HCT116 (cell line): ENCODE measurements at places on chromosomes 3 and 15. TPM values are rescaled to one million over a fixed set of nuclear protein-coding genes. Genes with fewer than 3 reads are reported as not detected.

Gene EFHB
- total RNA-seq = 0.30 TPM

Gene CCDC54
- total RNA-seq = not detected

Gene GCHFR
- total RNA-seq = 1.5 TPM

Gene FBXW12
- not detected for total RNA-seq

Gene WDR93
- 0.42 TPM for total RNA-seq

Gene FAM3D
- 0.32 TPM for total RNA-seq

Gene PP2D1
- total RNA-seq = not detected

Gene MOBP
- not detected for total RNA-seq

Gene MEIS2
- 11.5 TPM for total RNA-seq

Gene CHRNB4
- total RNA-seq = 2.0 TPM

Gene AGTR1
- total RNA-seq = not detected

Gene SLC38A3
- total RNA-seq = 3.1 TPM

GRCh38 chr15:61062268-61062861, 166.7 kb downstream of the RORA start:
- no peak for DNase-seq
- no peak overlapping the region for H3K27ac ChIP-seq
- H3K27me3 ChIP-seq = peaks cover 28% of the 10 kb centered on the region

DNA sequence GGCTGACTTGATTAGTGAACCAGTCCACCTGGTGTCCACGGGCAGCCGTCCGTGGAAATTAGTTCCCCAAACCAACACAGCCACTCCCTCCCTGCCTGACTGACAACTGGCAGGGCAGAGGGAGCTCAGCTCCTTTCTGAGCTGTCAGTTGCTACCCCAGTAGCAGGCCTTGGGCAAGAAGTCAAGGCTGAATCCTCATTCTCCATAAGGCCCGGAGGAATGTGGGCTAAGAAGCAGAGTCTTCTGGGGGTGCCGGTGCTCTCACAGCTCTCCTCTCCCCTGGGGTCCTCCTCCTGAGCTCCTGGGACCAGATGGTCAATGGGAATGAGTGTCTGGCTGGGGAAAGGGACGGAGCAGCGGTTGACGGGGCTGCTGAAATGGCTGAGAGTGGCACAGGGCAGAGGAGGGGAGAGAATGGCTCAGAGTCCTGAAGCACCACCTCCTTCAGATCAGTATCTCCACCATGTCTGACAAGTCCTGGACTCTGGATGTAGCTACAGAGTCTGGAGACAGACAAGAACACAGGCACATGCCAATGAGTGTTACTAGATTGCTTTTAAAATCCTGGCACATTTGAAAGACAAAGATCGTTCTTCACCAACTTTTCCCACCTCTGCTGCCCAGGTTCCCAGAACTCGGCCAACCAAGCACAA, 16.9 kb downstream of the AMOTL2 start:
- peak overlapping the region; percentile 12; the same call in 1 of the 2 replicates for H3K4me3 ChIP-seq
- H3K27me3 ChIP-seq = no peaks in the 10 kb centered on the region
- H3K36me3 ChIP-seq = peaks cover 67% of the 10 kb centered on the region; the same call in 1 of the 2 replicates
- no peak for DNase-seq

DNA sequence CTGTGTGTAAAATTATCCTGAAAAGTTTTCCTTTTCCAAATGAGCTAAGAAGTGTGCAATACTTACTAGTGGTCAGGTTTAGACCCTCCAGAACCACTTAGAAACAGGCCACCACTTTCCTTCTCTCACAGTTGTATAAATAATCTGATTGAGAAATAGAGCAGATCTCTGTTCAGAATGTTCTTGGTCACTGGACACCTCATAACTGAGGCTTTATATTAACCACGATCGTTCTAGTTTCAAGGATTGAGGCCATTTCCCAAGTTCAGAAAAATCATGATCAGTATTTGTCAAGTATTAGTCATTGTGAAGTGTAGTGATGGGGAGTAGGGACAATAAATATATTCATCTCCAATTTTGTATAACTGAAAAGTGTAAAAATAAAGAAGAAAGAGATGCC, 1.0 kb upstream of the MAP3K13 start:
- DNase-seq = no peak
- H3K4me3 ChIP-seq = no peak overlapping the region
- no peak overlapping the region for H3K27ac ChIP-seq
- H3K4me1 ChIP-seq = no peaks in the 10 kb centered on the region
- no peaks in the 10 kb centered on the region for H3K36me3 ChIP-seq

DNA sequence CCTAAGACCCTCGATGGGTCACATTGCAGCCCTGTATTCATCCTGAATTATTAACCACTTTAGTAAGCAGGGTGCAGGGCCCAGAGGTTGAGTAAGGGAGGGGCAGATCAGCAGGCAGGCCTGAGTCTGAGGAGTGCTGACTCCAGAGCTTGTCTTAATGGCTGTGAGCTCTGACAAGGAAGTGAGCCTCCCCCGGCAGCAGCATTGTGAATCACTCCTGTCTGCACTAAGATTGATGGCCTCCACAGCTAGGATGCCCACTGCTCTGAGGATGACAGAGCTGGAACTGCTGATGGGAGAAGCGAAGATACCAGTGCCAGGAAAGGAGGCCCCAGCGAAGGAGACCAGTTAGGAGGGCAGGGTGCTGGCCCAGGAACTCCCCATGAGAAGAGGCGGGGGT, 46.5 kb upstream of the CCDC174 start:
- no peaks in the 10 kb centered on the region for H3K36me3 ChIP-seq
- DNase-seq = no peak
- H3K4me3 ChIP-seq = no peak overlapping the region
- peaks cover 2% of the 10 kb centered on the region; the same call in 1 of the 2 replicates for H3K27me3 ChIP-seq
- no peak overlapping the region for H3K27ac ChIP-seq

GRCh38 chr3:44468572-44469520, 8.6 kb downstream of the ZNF445 start:
- H3K4me3 ChIP-seq = no peak overlapping the region
- H3K27me3 ChIP-seq = no peaks in the 10 kb centered on the region
- H3K27ac ChIP-seq = peak overlapping the region; percentile 27; the same call in 1 of the 2 replicates
- H3K36me3 ChIP-seq = peaks cover 8% of the 10 kb centered on the region
- peak; percentile 22 for DNase-seq

- peak overlapping the region; percentile 93; the same call in 1 of the 2 replicates for H3K27ac ChIP-seq
- peaks cover 19% of the 10 kb centered on the region; the same call in 1 of the 2 replicates for H3K36me3 ChIP-seq
- H3K27me3 ChIP-seq = no peaks in the 10 kb centered on the region
- no peak for DNase-seq
- H3K4me1 ChIP-seq = peaks cover 38% of the 10 kb centered on the region
- H3K4me3 ChIP-seq = no peak overlapping the region
These were observed 1.2 kb upstream of the HYAL2 start for GRCh38 chr3:50323614-50324199.

GRCh38 chr3:114092151-114093015, 35.8 kb downstream of the QTRT2 start:
- no peaks in the 10 kb centered on the region for H3K27me3 ChIP-seq
- DNase-seq = no peak
- no peaks in the 10 kb centered on the region; the same call in 1 of the 2 replicates for H3K4me1 ChIP-seq
- no peak overlapping the region for H3K27ac ChIP-seq

DNA sequence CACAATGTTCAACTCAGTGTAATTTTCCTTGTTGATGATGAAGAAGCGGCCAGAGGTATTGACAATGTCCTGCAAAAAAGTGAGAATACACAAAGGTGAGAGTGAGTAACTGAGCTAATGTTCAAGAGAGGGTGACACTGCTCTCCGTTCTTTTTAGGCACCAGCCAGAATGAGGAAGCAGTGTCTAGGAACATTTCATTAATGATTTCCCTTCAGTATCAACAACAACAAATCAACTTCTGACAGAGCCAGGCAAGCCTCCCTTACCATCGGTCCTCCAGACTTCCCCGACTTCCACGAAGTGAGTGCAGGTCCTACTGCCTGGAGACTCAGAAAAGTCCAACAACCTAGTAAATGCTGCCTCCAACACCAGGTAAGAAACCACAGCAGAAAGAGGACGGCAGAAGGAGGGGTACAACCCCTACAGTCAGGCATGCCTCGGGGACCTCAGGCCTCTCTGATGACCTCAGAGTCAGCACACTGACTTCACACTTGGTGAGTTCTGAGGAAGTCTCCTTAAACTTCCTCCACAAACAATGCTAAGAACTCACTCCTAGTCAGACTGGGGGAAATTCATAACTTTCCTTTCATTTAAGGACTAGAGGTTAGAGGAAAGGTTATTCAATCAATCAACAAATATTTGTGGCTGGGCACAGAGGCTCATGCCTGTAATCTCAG, 62.7 kb downstream of the NPTN start:
- H3K4me3 ChIP-seq = no peak overlapping the region
- no peak overlapping the region for H3K27ac ChIP-seq
- H3K4me1 ChIP-seq = no peaks in the 10 kb centered on the region
- H3K27me3 ChIP-seq = no peaks in the 10 kb centered on the region
- no peak for DNase-seq
- peaks cover 37% of the 10 kb centered on the region for H3K36me3 ChIP-seq

- peak overlapping the region; percentile 97 for H3K27ac ChIP-seq
- peaks cover 15% of the 10 kb centered on the region for H3K4me1 ChIP-seq
- peak; percentile 78 for DNase-seq
- no peaks in the 10 kb centered on the region for H3K36me3 ChIP-seq
These were observed 20.4 kb upstream of the PLXND1 start for GRCh38 chr3:129626744-129627349.

GRCh38 chr15:85045615-85046014, 64.0 kb downstream of the PDE8A start:
- no peak overlapping the region for H3K27ac ChIP-seq
- no peak overlapping the region for H3K4me3 ChIP-seq
- DNase-seq = no peak
- no peaks in the 10 kb centered on the region for H3K4me1 ChIP-seq

DNA sequence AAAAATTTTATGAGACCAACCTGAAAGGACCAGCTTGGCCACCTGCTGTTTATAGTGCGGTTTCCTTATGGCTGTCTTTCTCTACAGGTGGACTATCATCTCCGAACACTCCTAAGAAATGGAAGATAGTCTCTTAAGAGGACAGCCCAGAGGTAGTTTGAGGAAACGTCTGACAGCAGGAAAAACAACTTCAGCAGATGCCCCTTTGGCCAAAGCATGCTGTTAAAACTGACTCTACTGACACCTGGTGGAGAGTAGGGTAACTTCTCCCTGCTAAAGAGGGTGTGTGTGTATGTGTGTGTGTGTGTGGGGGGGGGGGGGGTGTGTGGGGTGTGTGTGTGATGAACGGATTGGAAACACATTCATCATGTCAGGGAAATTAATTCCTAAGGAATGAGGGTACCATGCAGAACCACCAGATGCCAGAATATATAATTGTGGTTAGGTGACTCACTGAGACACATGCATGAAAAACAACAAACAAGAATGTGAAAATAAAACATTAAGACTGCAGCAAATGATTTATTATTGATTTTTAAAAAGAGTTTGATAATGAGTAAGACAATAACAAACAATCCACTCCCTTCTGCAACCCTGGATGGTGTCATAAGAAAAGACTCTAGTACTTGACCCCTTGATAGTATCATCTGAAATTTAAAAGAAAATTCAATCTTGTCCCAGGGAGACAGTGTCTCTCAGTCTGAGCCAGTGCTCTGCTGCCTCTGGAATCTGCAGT, 256.5 kb downstream of the THRB start:
- H3K27me3 ChIP-seq = no peaks in the 10 kb centered on the region
- H3K4me1 ChIP-seq = peaks cover 17% of the 10 kb centered on the region
- peak; percentile 75 for DNase-seq

DNA sequence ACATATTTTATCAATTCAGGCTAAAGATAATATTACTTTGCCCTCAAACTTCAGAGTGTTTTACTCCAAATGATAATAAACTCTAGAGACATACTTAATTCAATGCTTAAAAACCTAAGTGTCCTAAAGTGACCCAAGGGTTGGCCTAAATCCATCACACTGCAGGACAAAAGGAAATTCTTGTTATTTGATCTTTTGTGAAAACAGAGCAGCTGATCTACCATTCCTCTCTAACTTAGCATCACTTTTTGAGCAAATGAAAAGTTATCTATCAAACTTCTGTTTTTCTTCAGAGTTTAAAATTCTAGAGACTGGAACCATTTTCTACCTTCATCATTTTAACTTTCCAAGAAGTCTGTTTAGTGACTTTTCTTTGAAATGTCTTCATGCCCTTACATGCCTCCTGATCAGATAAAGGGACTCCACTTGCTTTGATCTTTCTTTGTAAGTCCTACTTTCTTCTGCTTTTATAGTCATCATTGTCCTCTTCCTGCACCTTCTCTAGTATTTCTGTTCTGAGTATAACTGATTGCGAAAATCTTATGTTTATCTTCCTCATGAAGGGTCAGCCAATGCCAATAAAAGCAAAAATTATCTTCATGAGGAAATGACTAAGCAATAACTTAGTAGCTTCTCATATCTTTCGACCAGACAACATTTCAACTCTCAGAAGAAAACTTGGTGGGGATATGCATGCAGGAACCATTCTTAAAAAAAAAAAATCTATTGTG, 378.7 kb upstream of the TGFBR2 start:
- H3K36me3 ChIP-seq = no peaks in the 10 kb centered on the region
- peak overlapping the region; percentile 65 for H3K27ac ChIP-seq
- H3K4me3 ChIP-seq = no peak overlapping the region
- no peaks in the 10 kb centered on the region for H3K27me3 ChIP-seq

DNA sequence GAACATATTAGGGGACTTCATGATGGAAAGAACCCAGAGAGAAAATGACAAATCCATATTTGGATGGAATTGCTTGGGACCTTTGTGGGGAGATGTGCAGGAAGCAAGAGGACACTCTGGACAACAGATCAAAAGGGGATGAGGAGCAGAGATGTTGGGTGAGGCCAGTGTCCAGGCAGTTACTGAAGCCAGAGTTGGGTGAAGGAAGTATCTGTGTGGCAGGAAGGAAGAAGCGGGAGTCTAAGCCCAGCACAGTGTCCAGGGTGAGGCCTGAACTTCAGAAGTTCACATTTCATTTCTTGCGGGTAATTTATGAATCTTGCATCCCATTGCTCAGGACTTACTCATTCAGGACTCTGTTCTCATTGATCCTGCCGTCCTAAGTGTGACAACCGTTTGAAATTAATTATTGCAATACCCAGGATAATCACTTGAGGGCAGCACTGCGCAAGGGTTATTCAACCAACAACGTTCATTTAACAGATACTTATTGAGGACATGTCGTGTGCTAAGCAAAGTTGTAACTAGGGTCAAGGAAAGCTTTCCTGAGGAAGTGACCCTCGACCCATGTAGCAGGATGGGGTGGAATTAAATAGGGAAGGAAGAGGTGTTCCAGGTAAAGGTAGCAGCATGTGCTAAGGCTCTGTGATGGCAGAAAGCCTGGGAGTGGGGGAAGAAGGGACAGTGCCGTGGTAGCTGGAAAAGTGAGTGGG, 61.3 kb upstream of the CMTM8 start:
- H3K36me3 ChIP-seq = no peaks in the 10 kb centered on the region
- DNase-seq = peak; percentile 86
- H3K4me1 ChIP-seq = peaks cover 17% of the 10 kb centered on the region
- no peaks in the 10 kb centered on the region for H3K27me3 ChIP-seq
- H3K4me3 ChIP-seq = no peak overlapping the region
- peak overlapping the region; percentile 7 for H3K27ac ChIP-seq

DNA sequence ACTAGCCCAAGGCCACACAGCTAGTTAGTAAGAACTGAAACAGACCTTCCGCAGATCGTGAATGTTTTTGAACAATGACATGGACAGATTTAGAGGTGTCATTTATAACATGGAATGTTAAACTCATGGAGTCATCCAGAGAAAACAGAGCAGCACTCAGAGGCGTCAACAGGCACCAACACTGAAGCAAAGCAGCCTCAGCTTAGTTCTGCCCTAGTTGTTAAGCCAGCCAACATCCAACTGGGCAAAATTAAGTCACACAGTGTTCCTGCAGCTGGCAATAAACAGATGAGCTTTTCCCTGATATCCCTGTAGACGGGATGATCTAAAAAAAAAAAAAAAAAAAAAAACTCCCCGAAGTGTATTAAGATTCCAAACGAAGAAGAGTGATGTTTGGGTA, 13.6 kb downstream of the DCLK3 start:
- DNase-seq = no peak
- H3K27me3 ChIP-seq = peaks cover 51% of the 10 kb centered on the region
- no peak overlapping the region for H3K27ac ChIP-seq
- H3K4me3 ChIP-seq = no peak overlapping the region
- H3K4me1 ChIP-seq = no peaks in the 10 kb centered on the region
